ENCODE measurements at places on chromosomes 6 and 20. TPM values are rescaled to one million over a fixed set of nuclear protein-coding genes. Genes with fewer than 3 reads are reported as not detected.

TXLNB gene
- total RNA-seq = 0.05 TPM

PRL gene
- not detected for total RNA-seq

MTFR2 gene
- 14.9 TPM for total RNA-seq

MYLK4 gene
- 0.33 TPM for total RNA-seq

ABHD16B gene
- total RNA-seq = not detected

UST gene
- 3.0 TPM for total RNA-seq

BCAS1 gene
- total RNA-seq = 0.10 TPM

ISM1 gene
- not detected for total RNA-seq

CDSN gene
- total RNA-seq = not detected

LIN28B gene
- not detected for total RNA-seq

NKX2-4 gene
- total RNA-seq = not detected

NRSN1 gene
- total RNA-seq = not detected

ANGPT4 gene
- total RNA-seq = not detected

WFDC10B gene
- total RNA-seq = not detected

SNPH gene
- total RNA-seq = 1.9 TPM

NKAIN2 gene
- not detected for total RNA-seq

FAM217A gene
- total RNA-seq = not detected

FOXS1 gene
- not detected for total RNA-seq

SLC52A3 gene
- total RNA-seq = not detected

HLA-DRA gene
- 28.4 TPM for total RNA-seq

DSP gene
- total RNA-seq = not detected

LGSN gene
- not detected for total RNA-seq

SYTL3 gene
- total RNA-seq = 199 TPM

IL20RA gene
- not detected for total RNA-seq

FKBP5 gene
- 14.1 TPM for total RNA-seq

OR2J3 gene
- total RNA-seq = not detected

GABRR2 gene
- total RNA-seq = 1.0 TPM

EPB41L1 gene
- total RNA-seq = 0.21 TPM

FERMT1 gene
- total RNA-seq = not detected

LCA5 gene
- 0.08 TPM for total RNA-seq

NNAT gene
- 0.53 TPM for total RNA-seq

PACRG gene
- total RNA-seq = not detected

E2F1 gene
- 123 TPM for total RNA-seq

CCHCR1 gene
- total RNA-seq = 54.1 TPM

VSX1 gene
- not detected for total RNA-seq

AIF1 gene
- 20.0 TPM for total RNA-seq

PTK6 gene
- not detected for total RNA-seq

BANF2 gene
- total RNA-seq = not detected
